ENCODE measurements at places on chromosomes 3 and 15.

DNA sequence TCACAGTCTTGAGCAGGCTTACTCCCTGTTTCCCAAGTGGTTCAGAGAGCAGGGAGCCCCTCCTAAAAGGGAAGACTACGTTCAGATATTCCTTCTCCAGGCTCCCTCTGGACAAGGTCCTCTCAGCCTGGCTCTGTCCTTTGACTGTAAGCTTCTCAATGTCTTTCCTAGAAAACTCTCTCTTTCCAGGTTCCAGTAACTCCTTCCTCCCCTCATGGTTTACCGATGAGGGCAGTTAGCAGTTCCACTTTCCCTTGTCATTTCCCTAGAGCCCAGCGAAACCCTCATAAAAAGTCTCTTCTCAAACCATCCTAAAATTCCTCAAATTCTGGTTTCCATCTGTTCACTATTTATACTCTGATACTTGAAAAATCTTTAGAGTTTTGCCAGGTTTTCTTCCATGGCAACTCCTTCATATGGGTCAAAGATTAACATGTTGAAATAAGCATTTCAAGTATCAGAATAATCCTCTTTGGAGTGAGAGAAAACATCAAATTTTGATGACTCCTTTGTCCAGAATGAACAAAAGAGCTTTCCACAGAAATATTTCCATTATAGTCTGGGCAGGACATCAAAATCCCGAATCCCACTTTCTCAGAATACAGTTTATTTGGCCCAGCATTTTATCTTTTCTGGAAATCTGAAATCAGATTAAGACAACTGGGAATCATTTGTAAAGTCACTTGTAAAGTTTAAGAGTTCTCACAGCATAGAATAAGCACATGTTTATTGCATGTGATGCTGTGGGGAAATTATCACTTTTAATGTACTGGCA is 599.4 kb downstream of the UNC13C start:
- DNase-seq = no peak

DNA sequence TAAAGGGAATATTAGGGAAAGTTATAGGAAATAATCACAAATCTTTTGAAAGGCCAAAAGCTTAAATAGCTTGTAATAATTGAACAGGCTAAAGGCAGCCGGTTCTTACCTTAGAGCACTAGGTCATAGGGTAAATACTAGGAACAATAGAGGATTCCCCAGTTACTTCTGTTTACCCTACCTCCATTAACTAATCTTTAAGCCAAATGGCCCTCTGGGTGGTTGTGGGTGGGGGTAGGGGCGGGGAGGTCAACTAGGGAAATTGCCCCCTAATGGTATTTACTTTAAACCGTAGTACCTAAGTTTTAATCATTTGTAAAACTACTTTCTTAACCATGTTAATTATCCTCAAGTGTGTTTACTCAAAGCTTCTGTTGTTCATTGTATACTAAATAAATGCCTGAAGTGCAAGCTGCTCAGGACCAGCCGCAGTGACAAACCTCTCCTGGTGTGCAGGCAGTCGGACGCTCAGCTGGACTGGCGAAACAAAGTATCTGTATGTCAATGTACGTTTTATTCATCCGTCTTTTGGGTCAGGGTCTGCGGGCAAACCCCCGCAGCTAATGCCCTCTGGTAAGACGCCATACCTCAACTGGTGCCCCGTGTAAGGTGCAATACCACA is 18.9 kb downstream of the MAGEL2 start:
- no peak for DNase-seq

GRCh38 chr3:37689645-37690356 is 171.9 kb upstream of the CTDSPL start:
- peak; percentile 70 for DNase-seq

DNA sequence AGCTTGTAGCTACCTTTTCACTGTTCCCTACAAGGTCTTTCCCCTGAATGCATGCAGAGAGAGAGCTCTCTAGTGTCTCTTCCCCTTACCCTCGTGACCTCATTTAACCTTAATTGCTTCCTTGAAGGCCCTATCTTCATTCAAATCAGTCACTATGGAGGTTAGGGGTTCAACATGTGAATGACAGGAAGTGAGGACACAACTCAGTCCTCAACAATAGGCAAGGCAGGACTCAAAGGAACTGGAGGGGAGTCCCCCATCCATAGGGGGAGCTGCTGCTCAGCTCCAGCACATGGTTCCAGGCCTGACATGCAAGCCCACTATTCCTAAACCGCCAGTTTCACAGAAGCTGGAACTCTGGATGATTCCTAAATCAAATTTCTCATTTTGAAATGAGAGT is 33.8 kb upstream of the GYG1 start:
- no peak for DNase-seq
